ENCODE measurements at places on chromosomes 5 and 9.
A peak's percentile ranks its signal among the peaks of the same experiment; 100 is the strongest.

DNA sequence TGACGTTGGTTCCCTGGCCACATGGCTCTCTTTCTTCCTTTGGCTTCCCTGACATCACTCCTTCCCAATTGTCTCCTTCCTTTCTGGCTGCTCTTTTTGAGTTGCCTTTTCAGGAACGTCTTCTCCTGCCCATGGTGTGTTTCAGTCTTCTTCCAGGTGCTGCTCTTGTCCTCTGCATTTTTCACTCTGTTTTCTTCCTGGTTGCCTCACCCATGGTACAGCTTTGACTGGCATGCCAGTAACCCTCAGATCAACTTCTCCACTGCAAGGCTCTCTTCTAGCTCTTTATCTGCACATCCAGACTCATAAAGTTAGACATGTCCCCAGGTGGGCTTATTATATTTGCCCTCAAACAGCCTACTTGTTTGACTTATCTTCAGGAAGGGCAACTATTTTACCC lies 91.0 kb upstream of the ANKH start:
- DNase-seq = no peak

DNA sequence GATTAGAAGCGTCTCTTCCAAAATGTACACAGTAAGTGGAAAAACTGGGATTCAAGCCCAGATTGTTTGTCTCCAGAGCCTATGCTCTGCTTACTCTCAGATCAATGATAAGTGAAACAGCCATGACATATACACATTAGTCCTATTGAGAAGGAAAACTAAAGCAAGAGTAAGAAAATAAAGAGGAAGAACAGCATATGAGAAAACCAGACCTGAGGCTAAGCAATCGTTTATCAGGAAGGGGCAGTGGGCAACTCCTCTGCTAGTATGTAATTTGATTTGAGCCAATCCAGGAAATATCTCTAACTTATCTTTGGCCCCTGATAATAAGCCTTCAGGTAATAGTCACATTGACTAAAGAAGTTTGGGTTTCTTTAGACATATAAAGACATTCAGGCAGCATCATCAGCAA lies 789.9 kb upstream of the C9orf72 start:
- no peak for DNase-seq

- no peak for DNase-seq
Measured at GRCh38 chr5:173452119-173452905, 124.1 kb upstream of the STC2 start.

DNA sequence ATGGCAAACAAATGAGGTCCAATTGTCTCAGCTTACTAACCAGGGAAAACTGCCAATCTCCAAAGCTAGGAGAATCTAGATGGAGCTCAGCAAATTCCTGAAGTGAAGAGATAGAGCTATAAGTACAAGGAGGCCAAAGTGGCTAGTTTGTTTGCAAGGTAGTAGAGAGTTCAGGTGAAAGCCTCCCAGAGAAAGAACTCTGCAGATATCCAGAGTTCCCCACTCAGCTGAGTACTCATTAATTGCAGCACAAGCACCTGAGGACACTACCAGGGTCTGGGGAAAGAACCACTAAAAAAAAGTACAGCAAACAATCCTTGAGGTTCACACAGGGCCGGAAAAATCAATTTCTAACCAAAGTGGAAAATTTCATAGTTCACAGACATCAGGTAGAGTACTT lies 250.9 kb downstream of the TMEM232 start:
- DNase-seq = no peak

GRCh38 chr9:117644932-117645636 lies 59.1 kb upstream of the TLR4 start:
- no peak for DNase-seq

DNA sequence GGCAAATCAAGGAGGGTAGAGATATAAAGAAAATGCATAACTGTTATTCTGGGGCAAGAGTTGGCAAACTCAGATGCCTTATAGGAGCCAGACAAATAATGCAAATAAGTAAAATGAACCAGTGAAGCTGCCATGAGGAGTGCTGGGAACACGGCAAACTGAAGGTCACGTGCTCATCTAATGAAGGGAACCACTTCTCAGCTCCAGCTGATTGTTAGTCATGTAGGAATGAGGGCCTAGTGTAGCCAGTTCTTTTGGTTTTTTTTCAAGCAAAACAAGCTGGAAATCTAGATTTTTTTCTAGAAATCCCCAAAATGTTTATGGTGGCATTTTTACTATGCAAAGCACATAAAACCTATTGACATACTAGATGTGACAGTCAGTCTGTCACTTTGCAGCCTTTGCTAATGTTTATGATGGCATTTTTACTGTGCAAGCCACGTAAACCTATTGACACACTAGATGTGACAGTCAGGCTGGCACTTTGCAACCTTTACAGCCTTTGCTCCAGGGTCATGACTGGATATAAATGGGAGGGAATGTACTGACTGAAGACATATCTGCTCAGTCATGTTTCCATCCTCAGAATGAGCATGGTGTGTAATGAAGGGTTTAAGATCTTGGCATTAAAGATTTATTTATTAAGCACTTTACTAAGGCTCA lies 39.4 kb downstream of the RUSC2 start:
- no peak for DNase-seq

GRCh38 chr5:68196876-68197275 lies 18.7 kb upstream of the PIK3R1 start:
- no peak for DNase-seq

GRCh38 chr9:120397453-120397852 lies 182.5 kb downstream of the CDK5RAP2 start:
- no peak for DNase-seq

GRCh38 chr9:110207071-110207641 lies 803 bp downstream of the C9orf152 start:
- DNase-seq = peak; percentile 32

DNA sequence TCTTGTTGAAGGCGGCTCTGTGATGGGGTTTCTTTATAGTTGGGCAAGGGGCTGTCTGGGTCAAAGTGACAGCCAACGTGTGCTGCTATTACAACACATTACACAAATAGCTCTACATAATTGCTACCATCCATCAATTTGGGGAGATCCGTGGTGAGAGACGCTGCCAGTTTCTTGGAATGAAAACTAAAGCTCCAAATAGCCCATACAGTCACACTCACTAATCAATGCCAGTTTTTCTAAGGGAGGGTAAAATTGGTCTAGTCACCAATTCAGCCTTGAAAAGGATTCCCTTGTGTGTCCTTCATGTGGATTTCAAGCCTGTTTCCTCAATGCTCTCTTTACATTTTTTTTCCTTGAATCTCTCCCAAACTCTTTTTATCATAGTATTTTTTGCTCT lies 343.3 kb upstream of the KLF4 start:
- no peak for DNase-seq

- no peak for DNase-seq
Measured at GRCh38 chr9:89464300-89464901, 33.5 kb downstream of the SEMA4D start.

DNA sequence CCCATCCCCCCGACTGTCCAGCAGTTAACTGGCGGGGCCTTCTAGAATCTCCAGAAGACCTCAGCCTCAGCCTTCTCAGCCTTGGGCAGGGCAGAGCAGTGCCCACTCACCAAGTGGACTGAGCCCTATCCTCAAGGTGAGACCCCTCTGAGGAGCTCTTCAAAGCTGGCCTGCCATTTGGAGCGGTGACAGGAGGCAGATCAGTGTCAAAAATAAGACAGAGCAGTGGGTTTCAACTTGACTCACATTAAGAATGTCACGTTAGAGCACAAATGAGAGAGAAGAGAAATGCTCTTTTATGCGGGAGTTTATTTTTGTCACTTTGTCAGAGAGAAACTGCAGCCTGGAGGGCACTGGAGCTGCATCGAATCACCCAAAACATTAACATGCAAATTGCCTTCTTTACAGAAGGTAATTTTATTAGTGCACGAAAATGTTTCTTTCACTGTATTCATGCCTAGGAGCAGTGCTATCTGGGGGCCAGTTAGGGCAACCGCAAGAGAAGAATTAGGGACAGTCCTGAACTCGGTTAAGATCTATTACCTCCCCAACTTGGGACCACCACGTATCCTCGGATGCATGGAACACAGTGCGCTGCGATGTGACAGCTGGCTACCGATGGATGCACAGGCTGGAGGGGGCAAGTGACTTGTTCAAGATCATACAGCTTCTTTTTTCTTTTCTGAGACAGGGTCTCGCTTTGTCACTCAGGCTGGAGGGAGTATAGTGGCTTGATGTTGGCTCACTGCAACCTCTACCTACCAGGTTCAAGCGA lies 188.5 kb downstream of the DAB2IP start:
- DNase-seq = no peak

DNA sequence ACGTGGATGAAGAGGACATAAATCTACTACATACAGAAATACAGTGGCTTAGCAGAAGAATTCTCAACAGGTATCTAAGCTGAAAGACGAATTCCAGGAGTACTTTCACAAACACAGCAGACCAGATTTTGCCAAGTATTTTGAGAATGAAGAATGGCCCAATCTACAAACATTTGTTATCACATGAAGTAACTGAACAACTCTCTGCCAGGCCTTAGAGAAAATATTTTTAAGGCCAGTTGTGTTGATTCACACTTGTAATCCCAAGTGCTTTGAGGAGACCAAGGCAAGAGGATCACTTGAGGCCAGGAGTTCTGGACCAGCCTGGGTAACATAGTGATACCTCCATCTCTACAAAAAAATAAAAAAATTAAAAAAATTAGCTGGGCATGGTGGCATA lies 14.3 kb downstream of the AGTPBP1 start:
- no peak for DNase-seq

DNA sequence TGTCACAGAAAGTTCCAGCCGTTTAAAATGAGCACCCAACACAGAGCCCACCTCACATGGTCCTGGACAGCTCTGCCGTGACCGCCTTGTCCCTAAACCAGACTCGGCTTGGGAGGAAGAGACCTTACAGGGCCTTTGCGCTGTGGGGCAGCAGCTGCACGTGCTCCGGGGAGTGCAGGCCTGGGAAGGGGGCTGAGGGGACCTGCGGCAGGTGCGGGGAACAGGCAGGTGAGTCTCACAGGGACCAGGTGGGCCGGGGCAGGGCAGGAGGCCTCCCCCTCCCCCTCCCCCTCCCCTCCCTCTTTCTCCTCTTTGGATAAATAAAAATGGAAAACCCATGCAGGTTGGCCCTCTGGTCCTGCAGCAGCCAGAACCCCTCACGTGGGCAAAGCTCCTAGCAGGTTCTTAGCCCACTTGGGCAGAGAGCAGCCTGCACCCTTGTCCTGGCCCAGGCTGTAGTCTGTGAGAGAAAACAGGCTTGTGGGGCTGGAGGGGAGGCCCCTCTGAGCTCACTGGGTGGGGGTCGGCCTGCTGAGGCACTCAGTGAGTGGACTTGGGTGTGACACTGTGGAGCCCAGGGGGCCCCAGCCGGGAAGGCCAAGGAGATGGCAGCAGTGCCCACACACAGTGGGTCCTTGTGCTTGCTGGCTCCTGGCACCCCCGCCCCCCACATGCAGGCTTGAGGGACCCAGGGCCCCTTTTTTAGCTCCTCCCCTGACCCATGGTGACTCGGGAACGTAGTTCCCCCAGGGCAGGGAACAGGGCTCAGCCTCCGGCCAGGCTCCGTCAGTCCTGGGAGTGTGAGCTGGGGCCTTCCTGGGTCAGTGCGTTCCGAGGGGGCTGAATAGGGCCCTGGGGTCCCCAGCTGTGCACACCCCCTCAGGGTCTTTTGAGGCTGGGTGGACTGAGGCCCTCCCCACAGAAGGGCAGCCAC lies 40.0 kb upstream of the CACNA1B start:
- no peak for DNase-seq

DNA sequence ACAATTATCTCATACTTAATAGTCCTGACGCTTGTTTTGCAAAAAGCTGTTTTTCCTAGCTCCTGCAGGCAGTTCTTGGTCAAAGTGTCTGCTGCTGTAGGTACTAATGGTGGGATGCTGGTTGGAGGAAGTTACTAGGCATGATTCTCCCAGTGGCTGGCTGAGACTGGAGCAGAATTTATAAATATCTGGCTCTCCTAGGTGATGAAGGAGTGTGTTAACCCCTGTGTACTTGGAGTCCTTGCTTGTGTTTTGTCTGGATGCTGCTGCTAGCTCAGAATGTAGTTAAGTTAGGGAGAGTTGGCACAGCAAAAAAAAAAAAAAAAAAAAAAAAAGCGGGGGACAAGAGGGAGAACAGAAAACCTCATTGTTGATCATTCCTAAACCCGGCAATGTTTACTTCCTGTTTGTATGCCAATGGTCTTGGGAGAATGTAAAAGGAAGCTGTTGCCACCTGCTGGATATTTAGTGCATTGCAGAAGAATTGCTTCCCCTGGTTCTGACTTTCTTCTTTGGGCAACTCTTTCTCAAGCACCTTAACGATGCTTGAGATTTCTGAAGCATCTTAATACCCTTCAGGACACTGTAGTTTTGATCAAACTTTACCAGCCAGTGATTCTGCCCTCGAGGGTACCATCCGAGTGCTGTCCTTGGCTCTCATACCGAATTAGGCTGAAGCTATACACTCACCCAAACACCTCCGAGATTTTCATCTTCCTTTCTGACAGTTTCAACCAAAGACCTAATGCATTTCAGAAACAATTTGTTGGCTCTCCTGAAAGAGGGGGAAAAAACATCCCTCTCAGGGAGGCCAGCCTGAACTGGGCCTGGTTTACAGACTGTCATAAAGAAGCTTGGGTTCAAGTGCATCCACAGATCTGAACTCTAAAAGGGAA lies 71.7 kb upstream of the WWC1 start:
- peak; percentile 92 for DNase-seq

GRCh38 chr5:82881571-82882174 lies 195.5 kb downstream of the TMEM167A start:
- no peak for DNase-seq

DNA sequence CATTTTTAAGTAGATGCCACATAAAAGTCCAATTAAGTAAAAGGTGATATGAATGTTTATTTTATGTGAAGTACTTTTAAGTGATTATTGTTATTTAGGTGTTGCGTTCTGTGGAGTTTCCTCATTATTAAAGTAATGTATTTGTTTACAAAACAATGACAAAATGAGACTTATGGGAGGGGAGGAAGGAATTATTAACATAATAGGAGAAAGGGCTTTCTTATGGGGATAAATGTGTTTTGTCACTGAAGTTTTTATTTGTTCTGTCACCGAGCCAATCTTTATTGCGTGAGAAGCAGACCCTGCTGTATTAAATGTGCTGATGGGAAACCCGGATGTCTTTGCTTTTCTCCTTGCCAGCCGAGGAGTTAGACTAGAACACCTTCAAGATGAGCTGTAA lies 44.5 kb downstream of the TRIO start:
- peak; percentile 68 for DNase-seq

Data from kidney (tissue), 22 donors.